ENCODE measurements at places on chromosomes 4 and X.

DNA sequence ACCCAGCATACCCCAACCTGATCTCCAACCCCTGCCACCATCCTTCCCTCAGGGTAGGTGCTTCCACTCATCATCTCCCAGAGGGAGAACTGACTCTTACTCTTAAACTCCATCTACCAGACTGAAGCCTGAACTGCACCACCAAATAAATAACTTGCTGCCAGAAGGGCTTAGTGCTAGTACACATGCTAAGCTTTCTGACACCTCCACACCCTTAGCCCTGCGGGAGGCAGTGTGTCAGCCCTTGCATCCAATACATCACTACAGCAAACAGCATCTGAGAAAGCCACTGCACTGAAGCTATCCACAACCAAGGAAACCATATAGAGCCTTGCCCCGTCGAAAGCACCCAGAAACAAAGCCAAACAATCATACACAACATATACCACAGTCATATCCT, 68.6 kb upstream of the MCF2 start:
- DNase-seq = no peak

DNA sequence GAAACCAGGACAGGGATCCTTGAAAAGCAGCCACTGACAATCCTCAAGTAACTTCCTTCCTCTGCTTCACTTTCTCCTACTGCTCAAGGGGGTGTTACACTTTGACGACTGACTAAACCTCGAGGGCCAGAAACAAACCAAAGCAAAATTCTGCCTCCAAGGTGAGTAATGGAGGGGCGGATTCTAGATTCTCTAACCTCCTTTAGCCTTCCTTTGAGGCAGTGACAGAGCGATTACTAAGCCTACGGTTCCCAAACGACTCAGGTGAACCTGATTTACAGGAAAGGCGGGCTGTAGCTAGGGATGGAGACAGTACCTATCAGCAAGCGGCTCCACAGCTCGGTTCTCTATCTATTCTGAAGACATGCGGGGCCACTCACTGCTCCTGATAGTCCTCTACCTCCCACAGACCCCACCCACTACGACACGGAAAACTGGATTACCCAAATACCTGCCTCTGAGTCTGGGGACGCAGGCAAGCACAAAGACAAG, 487 bp downstream of the TBCK start:
- DNase-seq = peak; percentile 29

GRCh38 chrX:128106630-128107029, 54.4 kb upstream of the ACTRT1 start:
- DNase-seq = peak; percentile 13

DNA sequence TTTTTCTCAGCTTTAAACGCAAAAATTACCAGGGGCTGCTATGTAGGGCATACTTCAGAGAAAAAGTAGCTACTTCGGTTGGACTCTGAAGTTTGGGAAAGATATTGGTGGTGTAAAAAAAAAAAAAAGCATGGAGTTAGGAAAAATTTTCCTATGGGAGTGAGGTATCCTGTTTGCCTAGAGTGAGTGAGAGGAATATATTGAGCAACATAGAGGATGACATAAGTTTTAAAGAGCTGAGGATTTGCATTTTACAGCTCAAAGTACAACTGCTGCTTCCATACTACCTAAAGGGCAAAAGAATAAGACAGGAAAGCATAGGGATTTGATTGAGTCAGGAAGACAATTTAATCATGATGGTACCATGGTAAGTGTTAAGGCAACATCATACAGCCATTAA, 7.3 kb downstream of the GPRASP1 start:
- DNase-seq = no peak

- no peak for DNase-seq
Measured at GRCh38 chr4:110781944-110782343, 159.1 kb upstream of the PITX2 start.

DNA sequence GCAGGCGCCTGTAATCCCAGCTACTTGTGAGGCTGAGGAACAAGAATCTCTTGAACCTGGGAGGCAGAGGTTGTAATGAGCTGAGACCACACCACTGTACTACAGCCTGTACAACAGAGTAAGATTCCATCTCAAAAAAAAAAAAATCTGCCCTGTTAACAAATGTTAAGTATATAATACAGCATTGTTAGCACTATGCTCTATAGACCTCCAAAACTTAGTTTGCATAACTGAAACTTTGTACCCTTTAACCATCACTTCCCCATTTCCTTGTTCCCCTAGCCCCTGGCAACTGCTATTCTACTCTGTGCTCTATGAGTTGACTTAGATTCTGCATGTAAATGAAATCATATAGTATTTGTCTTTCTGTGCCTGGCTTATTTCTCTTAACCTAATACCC, 76.7 kb downstream of the TAB3 start:
- DNase-seq = no peak

DNA sequence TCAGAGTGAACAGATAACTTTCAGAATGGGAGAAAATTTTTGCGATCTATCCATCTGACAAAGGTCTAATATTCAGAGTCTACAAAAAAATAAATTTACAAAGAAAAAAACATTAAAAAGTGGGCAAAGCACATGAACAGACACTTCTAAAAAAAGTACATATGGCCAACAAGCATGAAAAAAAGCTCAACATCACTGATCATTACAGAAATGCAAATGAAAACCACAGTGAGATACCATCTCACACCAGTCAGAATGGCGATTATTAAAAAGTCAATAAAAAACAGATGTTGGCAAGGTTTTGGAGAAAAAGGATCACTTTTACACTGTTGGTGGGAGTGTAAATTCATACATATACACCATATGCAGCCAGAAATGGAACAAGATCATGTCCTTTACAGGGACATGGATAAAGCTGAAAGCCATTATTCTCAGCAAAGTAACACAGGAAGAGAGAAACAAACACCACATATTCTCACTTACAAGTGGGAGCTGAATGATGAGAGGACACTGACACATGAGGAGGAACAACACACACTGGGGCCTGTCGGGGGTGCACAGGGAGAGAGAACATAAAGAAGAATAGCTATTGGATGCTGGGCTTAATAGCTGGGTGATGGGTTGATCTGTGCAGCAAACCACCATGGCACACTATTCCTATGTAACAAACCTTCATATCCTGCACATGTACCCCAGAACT, 41.6 kb upstream of the ITM2A start:
- no peak for DNase-seq

DNA sequence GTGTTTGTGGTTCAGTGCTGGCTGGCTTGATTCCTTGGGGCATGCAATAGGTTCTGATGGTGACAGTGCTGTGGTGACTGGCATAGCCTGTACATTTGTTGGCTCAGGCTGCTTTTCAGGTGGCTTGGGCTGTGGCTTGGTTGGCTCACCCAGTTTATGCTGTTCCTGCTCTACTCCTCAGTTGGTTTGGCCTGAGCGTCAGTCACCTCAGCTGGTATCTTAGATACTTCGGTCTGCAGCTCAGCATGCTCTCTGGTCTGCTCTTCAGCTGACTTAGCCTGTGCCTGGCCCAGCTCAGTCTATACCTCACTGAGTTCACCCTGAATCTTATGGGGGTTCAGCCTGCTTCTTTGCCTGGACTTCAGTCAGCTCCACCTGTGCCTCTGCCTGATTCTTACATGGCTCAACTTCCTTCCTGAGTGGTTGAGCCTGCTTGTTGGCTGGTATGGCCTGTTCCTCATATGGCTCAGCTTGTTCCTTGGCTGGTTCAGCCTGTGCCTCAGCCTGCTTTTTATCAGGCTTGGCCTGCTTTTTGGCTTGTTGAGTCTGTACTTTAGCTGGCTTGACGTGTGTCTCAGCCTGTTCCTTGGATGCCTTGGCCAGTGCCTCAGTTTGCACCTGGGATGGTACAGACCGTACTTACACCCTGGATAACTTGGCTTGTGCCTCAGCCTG, 170.6 kb downstream of the MSN start:
- DNase-seq = no peak
